ENCODE measurements at places on chromosomes 5 and 9.

GRCh38 chr5:71740015-71740753 lies 21.1 kb downstream of the CARTPT start:
- no peak for DNase-seq

DNA sequence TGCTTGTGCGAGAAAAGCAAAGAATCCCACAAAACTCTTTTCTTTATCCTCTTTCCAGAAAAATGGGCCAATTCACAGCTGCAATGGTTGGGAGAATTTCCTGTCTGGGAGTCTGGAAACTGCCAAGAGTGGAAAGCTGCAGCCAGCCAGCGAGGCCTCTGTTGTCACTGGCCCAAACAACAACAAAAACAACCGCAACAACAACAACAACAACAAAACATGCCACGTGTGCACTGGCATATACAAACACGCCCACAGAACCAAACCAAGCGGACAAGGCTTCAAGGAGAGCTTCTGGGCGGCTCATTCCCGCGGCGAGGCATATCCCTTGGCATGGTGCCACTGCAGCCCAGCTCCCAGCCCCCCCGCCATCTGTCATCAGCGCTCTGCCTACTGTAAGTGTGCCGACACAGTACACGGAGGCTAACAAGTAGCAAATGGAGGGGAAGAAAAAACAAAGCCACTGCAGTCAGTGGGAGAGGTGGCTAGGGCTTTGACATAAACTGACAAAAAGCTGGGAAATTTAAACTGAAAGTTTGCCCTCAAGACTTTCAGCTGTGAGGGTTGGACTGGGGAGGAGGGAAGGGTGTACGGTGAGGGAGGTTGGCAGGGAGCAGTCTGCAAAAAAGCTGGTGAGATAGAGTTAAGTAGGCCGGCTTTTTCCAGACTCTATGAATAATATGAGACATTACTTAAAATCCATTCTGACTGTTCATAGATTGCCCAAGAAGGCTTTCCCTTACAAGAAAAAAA lies 165.0 kb upstream of the ZNF462 start:
- no peak for DNase-seq

- DNase-seq, result no peak
These were observed 38.5 kb upstream of the STX17 start for GRCh38 chr9:99867968-99868367.

DNA sequence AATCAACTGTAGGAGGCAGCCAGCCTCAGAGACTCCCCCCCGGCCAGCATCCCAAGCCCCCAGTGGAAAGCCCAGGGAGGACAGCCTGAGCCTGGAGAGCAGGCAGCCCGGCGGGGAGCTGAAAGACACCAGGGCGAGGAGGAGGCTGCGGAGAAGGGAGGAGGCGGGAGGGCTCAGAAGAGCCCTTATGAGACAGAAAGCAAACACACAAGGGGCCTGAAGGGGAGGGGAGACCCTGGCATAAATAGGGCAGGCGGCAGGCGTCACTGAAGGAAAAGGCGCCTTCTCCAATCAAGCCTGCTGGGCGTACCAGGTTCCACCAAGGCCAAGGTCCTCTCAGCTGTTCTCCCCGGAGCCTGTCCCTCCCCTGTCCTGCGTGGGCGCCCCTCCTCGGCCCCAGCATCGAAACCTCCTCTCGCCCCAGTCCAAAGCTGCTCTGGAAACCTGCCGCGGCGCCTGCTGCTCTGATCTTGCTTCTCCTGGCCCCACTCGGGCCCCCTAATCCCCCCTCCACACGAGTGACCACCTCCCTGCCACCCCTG lies 1.3 kb downstream of the SLC9A3 start:
- DNase-seq, result no peak

GRCh38 chr9:108803428-108804065 lies 52.2 kb downstream of the ACTL7B start:
- no peak for DNase-seq

- no peak for DNase-seq
These were observed 6.7 kb downstream of the SPZ1 start for GRCh38 chr5:80326468-80326867.

GRCh38 chr9:69081261-69081660 lies 45.7 kb downstream of the FXN start:
- DNase-seq, result no peak

GRCh38 chr9:122158202-122158601 lies 1.4 kb downstream of the NDUFA8 start:
- peak; percentile 78 for DNase-seq

DNA sequence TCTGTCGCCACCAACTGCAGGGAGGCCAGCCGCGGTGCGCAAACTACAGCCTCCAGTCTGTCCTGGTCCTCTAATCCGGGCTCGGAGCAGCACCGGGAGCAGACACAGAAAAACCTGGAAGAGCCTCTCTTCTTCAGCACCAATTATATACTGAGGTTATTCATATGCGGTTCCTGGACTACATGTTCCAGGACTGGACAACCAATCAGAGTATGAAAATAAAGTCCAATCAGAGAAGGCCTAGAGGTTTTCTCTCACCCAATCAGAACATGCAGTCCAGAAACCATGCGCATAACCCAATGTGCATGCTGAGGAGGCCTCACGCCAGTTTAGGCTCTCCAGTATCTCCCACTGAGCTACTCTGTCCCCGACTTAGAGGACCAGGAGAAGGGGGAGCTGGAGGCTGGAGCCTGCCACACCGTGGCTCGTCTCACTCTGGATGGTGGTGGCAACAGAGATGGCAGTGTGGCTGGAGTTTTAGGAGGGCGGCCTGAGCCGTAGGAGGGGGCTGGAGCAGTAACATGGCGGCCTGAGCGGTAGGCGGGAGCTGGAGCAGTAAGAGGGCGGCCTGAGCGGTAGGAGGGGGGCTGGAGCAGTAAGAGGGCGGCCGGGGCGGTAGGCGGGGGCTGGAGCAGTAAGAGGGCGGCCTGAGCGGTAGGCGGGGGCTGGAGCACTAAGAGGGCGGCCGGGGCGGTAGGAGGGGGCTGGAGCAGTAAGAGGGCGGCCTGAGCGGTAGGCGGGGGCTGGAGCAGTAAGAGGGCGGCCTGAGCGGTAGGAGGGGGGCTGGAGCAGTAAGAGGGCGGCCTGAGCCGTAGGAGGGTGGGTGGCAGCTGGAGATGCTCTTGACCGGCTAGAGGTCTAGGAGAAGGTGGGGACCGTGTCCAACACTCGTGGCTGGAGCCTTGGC lies 20.4 kb upstream of the TRIM52 start:
- no peak for DNase-seq

- no peak for DNase-seq
These were observed 17.2 kb downstream of the MED10 start for GRCh38 chr5:6361101-6361500.

GRCh38 chr5:134437340-134437846 lies 25.7 kb upstream of the CDKN2AIPNL start:
- no peak for DNase-seq

DNA sequence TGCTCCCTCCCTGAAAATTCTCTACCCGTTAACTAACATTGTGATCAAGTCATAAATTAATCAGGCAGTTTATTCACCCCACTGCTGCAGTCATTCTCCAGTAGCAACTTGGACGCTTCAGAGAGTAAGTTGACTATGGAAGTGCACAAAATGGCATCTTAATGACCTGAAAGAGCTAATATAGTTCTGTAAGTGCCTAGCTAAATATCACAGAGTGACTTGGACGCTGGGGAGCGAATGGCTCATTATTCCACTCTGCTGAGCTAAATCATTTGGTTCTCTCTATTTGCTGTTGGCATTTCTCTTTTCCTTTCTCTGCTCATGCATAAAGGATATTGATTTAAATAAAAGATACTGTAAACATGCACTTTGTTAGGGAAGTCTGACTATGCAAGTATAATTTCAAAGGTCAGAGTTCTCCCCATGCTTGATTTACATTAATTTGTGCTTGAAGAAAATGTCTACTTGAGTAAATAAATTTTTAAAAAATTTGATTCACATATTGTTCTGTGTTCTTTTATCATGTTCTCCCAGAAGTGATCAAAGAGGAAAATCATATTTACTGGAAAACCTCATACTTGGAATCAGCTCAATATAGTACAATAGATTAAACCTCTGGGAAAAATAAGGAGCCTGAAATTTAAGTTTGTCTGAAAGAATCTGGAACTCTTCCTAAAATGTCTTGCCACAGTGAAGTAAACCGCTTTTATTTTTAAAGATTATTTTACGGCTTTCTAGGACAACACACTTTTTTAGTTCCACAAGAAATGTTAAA lies 169.5 kb upstream of the HAPLN1 start:
- DNase-seq, result no peak

- DNase-seq, result no peak
These were observed 6.5 kb downstream of the PPIP5K2 start for GRCh38 chr5:103126557-103126956.

GRCh38 chr5:32494827-32495226 lies 50.3 kb upstream of the ZFR start:
- DNase-seq, result no peak

GRCh38 chr9:20178197-20178596 lies 389.4 kb upstream of the SLC24A2 start:
- no peak for DNase-seq

- DNase-seq, result no peak
These were observed 41.0 kb upstream of the EQTN start for GRCh38 chr9:27337833-27338526.

DNA sequence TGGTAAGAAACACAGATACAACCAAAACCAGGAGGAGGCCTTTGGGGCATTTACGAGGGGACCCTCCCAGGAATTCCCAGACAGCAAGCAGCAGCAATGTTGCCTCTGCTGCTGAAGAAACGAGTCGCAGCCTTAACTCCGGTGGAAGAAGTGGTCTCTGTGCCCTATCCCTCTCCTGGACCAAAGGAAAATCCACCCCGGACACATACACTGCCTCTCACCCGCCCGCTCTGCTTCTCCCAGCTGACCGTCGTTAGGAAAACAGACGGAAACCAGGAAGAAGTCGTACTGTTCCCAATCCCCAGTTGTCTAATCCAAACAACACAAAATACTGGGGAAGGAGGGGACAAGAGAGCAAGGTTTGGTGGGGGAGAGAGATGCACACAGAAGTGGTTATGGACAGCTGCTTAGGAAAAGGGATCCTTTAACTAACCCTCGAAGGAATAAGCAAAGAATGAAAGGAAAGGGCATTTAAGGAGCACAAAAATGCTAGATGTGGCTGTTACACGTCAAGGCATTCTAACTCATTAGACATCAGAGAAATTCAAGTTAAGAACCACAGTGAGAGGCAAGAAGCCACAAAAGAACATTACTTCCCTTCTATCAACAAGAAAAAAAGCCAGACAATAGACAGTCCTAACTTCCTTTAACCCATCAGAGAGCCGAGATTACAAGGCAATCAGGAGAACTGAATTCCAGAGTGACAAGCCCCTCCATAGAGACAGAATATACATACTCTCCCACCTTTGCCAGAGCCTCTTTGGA lies 71.9 kb downstream of the ACTL7B start:
- no peak for DNase-seq

DNA sequence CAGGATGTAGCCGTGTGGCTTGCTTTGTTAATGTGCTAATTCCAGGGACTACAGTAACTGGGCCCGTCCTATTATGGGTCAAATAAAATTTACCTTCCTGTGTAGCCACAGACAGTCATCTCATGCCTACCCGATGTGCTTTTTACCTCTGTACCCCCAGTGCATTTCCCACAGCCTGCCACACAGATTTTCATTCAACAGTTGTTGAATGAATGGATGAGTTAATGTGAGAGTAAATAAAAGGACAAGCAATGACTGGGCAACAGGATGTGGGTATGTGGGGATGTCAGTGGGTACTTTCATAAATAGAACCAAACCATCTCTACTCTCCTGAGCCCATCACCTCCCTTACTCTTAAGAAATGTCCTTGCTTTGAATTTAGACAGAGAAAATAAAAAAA lies 441.2 kb upstream of the ZNF462 start:
- no peak for DNase-seq

DNA sequence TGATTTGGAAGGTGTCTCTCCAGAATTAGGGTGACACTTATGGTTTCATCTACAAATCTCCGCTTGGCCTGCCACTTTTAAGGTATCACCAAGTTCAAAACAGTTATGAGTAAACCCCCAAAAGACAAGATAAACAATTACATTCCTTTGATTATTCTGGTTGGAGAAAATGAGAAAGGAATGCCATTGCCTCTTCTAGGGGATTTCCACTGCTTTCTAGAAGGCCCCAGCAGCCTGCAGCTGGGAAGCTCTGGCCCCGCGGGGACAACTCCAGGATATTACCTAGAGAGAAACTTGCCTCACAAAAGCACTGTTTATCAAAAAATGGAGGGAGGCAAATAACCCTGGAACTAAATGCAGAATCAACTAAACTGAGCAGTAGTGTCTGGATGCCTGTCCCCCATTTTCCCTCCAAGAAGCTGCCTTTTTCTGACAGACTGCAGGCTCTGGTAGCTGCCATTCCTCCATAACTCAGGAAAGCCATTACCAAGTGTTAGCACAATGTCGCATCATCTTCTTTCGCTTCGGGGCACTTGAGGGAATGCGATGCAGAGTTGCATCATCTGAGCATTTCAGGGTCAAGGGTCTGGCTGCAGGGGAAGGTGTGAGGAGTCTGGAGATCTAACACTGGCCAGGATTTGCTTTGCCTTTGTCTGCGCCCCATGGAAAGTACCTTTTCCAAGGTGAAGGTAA lies 71.5 kb upstream of the PLPP6 start:
- no peak for DNase-seq

GRCh38 chr5:157189223-157189622 lies 8.6 kb downstream of the ITK start:
- DNase-seq, result no peak

DNA sequence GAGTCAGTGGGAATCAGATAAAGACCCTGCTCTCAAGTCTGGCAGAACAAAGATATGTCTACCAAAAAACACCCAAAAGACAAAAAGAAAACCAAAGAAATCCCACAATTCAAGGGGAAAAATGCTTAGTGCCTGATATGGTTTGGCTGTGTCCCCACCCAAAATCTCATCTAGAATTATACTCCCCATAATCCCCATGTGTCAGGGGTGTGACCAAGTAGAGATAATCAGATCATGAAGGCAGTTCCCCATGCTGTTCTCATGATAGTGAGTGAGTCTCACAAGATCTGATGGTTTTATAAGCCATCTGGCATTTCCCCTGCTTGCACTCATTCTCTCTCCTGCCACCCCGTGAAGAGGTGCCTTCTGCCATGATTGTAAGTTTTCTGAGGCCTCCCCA lies 13.4 kb downstream of the FBXO10 start:
- DNase-seq, result no peak

GRCh38 chr5:169631360-169631759 lies 5.7 kb upstream of the DOCK2 start:
- no peak for DNase-seq

- no peak for DNase-seq
These were observed 43.9 kb upstream of the ALDH1A1 start for GRCh38 chr9:72996684-72997314.

GRCh38 chr5:33271606-33272005 lies 169.2 kb upstream of the TARS1 start:
- no peak for DNase-seq

- no peak for DNase-seq
These were observed 192.1 kb upstream of the CLINT1 start for GRCh38 chr5:158051036-158051435.

- DNase-seq, result no peak
These were observed 11.4 kb upstream of the ADAMTS16 start for GRCh38 chr5:5128766-5129165.
